ENCODE measurements at places on chromosomes 7 and 10.

GRCh38 chr7:23012908-23013714 lies 819 bp downstream of the HYCC1 start:
- no peak for DNase-seq

DNA sequence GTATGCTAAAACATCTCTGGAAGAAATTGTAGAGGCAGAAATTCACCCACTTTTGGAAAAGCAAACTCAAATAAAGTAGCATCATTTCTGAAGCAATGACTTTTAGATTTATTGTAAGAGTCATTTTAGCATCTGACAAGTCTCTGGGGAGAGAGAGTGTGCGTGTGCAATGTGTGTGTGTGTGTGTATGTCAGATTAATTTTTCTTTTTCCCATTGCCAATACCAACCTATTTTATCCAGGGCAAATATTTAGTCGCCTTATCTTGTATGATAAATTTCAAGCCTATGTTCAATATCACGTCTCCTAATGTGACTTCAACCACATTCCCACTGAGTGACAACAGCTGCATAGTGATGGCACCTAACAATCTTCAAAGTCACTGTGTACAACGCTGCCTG lies 101.7 kb downstream of the NEBL start:
- no peak for DNase-seq

GRCh38 chr7:28411876-28412662 lies at the start of gene CREB5:
Gene CREB5, plus strand, starts transcription at chr7:28412518. Its CDS starts 397 bp downstream, at chr7:28412915.
- no peak for DNase-seq

- DNase-seq = no peak
These were observed 5.1 kb downstream of the DDIT4 start for GRCh38 chr10:72278668-72279393.

DNA sequence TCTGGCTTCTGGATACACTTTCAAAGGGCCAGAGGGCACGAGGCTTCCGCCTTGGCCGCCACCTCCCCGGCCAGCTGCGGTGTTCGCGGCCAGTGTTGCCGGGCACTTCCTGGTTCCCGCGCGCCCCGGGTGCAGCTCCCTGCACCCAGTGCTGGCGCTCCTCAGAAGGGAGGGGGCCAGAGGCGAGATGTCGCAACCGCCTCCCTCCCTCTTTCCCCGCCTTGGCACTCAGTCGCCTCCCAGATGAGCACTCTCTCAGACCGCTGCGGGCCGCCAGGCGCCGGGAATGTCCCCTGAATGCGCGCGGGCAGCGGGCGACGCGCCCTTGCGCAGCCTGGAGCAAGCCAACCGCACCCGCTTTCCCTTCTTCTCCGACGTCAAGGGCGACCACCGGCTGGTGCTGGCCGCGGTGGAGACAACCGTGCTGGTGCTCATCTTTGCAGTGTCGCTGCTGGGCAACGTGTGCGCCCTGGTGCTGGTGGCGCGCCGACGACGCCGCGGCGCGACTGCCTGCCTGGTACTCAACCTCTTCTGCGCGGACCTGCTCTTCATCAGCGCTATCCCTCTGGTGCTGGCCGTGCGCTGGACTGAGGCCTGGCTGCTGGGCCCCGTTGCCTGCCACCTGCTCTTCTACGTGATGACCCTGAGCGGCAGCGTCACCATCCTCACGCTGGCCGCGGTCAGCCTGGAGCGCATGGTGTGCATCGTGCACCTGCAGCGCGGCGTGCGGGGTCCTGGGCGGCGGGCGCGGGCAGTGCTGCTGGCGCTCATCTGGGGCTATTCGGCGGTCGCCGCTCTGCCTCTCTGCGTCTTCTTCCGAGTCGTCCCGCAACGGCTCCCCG lies at the start of gene FFAR4:
FFAR4 (plus strand) TSS at position 231 of the 842 bp plus-strand sequence; CDS start at position 287, 56 bp downstream.
- no peak for DNase-seq

Data from urinary bladder (tissue), 4 donors.